ENCODE measurements at places on chromosomes 2 and 18. TPM values are rescaled to one million over a fixed set of nuclear protein-coding genes. Genes with fewer than 3 reads are reported as not detected.

DNA sequence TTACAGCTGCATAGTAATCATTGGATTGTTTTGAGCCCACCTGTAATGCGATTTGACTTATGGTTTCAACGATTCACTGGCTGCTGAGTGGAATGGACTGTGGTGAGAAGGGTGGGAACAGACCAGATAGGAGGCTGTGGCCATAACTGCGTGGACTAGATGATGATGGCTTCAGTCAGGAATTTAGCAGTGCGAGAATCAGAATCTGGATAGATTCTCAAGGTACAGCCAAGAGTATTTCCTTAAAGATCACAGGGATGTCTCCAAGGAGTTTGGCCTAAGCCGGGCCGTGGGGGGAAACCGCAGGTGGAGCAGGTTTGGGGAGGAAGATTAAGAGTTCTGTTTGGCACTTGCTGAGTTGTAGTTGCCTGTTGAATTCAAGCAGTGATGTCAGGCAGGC is 44.0 kb upstream of the CHMP1B start:
- DNase-seq, result no peak
- no peak overlapping the region for H3K4me3 ChIP-seq
- H3K36me3 ChIP-seq, result no peaks in the 10 kb centered on the region

Gene REG3G
- total RNA-seq, result not detected

Gene CACNB4
- 0.30 TPM for total RNA-seq

DNA sequence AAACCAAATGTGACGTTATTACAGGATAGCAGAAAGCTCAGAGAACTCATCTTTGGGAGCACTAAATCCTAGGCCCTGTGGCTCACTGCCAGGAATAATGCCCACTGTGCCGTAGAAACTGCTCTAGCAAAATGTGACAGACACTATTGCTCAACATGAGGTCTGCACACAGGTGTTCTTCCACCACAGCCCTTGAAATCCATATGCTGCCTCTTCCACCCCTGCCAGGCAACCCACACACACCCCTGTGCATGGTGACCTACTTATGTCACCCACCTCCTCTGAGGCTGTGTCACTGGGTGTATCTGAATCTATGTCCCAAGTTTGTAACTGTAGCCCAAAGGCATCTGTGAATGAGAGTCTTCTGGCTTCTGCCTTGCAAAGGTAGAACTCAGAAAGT is 66.1 kb upstream of the MBOAT2 start:
- H3K4me3 ChIP-seq, result no peak overlapping the region
- no peaks in the 10 kb centered on the region for H3K36me3 ChIP-seq
- no peak overlapping the region for H3K27ac ChIP-seq
- no peak for DNase-seq

- no peak for DNase-seq
- no peak overlapping the region for H3K27ac ChIP-seq
- H3K36me3 ChIP-seq, result no peaks in the 10 kb centered on the region
- peaks cover 2% of the 10 kb centered on the region for H3K27me3 ChIP-seq
- H3K4me1 ChIP-seq, result no peaks in the 10 kb centered on the region
Measured at GRCh38 chr2:215731108-215731658, 282.2 kb downstream of the MREG start.
